Hematopoietic multipotent progenitor cell treated with erythropoietin and hydrocortisone succinate and interleukin-3 and kit ligand, for 6 days (in vitro differentiated cells): ENCODE measurements at places on chromosomes 5 and 9.

GRCh38 chr9:108704156-108704852, 151.5 kb downstream of the ACTL7B start:
- DNase-seq = no peak

DNA sequence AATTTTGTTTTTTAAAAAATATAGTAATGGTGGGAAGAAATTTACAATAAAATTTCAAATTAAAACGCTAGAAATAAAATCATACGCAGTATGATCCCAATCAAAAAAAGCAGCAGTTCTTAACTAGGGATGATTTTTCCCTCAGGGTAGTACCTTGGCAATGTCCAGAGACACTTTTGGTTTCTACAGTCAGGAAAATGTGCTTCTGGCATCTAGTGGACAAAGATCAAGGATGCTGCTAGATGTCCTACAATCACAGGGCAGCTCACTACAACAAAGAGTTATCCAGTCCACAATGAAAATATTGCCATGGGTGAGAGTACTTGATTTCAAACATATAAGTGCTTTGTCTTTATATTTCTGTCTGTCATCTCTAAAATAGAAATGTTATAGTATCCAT, 400.2 kb upstream of the SGCD start:
- DNase-seq = no peak

DNA sequence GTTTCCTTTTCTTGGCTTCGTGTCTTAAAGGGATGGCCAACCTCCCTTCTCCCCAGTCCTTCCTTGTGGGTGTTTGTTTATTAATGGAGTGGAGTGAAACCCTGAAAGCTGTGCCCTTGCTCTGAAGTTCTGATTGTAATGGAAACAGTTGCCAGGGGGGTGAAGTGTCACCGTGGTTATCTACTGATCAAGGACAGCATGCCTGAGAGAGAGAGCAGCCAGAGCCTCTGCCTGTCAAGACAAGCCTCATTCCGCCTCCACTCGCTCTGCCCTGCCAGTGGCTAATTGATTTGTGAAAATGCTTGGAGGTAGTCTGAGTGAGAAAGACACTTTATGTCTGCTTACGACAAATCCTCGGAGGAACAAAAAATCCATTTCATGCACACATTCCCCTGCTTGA, 143.7 kb upstream of the SLC30A5 start:
- DNase-seq = no peak

- no peak for DNase-seq
These were observed 42.1 kb downstream of the CDC42SE2 start for GRCh38 chr5:131305906-131306305.

- DNase-seq = no peak
These were observed 76.5 kb upstream of the OLFM1 start for GRCh38 chr9:135010921-135011320.

- DNase-seq = peak; percentile 84
These were observed 2.9 kb downstream of the OR2S2 start for GRCh38 chr9:35954942-35955546.

DNA sequence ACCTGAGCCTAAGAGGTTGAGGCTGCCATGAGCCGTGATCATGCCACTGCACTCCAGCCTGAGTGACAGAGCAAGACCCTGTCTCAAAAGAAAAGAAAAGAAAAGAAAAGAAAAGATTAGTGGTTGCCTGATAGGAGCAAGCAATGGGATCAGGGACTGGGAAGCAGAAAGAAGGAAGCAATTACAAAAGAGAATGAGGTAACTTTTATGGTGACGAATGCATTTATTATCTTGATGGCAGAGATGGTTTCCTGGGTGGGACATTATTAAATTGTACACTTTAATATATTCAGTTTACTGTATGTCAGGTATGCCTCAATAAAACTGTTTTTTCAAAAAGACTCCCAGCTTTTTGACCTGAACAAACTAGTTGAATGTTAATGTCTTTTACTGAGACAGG, 7.5 kb upstream of the PFDN1 start:
- no peak for DNase-seq
